ENCODE measurements at places on chromosomes 16 and 17.

DNA sequence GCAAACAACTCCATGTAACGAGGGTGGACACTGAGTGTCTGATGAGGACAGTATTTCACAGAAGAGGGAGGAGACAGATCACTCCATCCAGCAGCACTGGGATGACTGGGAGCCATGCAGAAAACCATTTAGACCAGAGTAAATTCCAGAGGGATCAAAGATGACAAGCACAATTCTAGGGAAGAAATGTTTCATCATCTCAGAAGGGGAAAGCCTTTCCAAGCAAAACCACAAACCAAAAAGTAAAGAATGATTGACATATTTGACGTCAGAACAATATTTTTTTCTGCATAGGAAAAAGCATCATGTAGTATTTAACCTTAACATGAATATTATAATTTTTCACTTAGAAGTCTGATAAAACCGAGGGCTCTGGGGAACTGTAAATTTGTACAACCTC, 4.8 kb downstream of the DNASE1 start:
- no peak overlapping the region for H3K4me3 ChIP-seq
- DNase-seq = no peak
- peaks cover 64% of the 10 kb centered on the region for H3K36me3 ChIP-seq
- H3K4me1 ChIP-seq = no peaks in the 10 kb centered on the region
- H3K27ac ChIP-seq = no peak overlapping the region

DNA sequence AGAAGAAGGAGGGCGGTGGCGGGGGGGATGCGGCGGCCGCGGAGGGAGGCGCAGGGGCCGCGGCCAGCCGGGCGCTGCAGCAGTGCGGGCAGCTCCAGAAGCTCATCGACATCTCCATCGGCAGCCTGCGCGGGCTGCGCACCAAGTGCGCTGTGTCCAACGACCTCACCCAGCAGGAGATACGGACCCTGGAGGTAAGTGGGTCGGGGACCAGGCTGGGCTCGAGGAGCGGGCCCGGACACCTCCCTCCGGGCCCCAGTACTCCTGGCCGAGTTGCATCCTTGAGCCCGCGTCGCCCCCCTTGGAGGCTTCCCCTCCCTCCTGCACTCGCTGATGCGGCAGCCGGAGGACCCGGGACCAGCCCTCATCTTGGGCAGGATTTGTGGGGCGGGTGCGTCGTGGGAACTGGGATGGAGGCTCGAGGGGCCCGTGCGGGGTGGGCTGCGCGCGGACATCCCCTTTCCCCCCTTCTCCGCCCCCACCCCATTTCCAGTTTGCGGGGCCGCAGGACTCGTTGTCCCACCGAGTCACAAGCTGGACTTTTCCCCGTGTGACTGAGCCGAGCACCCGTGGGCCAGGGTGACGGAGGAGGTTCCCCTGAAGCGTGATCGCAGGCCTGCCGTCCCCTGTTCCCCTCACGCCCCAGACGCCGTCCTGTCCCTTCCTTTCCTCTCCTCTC, 572 bp downstream of the KSR1 start:
- no peaks in the 10 kb centered on the region for H3K36me3 ChIP-seq
- H3K4me3 ChIP-seq = peak overlapping the region; percentile 72
- H3K27ac ChIP-seq = peak overlapping the region; percentile 60
- peaks cover 22% of the 10 kb centered on the region for H3K4me1 ChIP-seq
- H3K27me3 ChIP-seq = no peaks in the 10 kb centered on the region

GRCh38 chr17:70810609-70811008, 641.3 kb downstream of the KCNJ2 start:
- no peaks in the 10 kb centered on the region for H3K27me3 ChIP-seq
- H3K4me1 ChIP-seq = no peaks in the 10 kb centered on the region
- no peak overlapping the region for H3K4me3 ChIP-seq
- H3K36me3 ChIP-seq = no peaks in the 10 kb centered on the region

- DNase-seq = peak; percentile 43
- H3K4me1 ChIP-seq = peaks cover 72% of the 10 kb centered on the region
- H3K4me3 ChIP-seq = no peak overlapping the region
- H3K27me3 ChIP-seq = no peaks in the 10 kb centered on the region
Measured at GRCh38 chr17:35073183-35073790, 9.8 kb upstream of the RFFL start.

- no peak overlapping the region for H3K27ac ChIP-seq
- DNase-seq = no peak
- H3K36me3 ChIP-seq = no peaks in the 10 kb centered on the region
Measured at GRCh38 chr16:11139326-11140097, 116.5 kb downstream of the SOCS1 start.

- peaks cover 13% of the 10 kb centered on the region for H3K4me1 ChIP-seq
- peak; percentile 55 for DNase-seq
- no peak overlapping the region for H3K27ac ChIP-seq
- no peaks in the 10 kb centered on the region for H3K36me3 ChIP-seq
- H3K4me3 ChIP-seq = no peak overlapping the region
Measured at GRCh38 chr17:74354123-74354522, 7.5 kb downstream of the BTBD17 start.

DNA sequence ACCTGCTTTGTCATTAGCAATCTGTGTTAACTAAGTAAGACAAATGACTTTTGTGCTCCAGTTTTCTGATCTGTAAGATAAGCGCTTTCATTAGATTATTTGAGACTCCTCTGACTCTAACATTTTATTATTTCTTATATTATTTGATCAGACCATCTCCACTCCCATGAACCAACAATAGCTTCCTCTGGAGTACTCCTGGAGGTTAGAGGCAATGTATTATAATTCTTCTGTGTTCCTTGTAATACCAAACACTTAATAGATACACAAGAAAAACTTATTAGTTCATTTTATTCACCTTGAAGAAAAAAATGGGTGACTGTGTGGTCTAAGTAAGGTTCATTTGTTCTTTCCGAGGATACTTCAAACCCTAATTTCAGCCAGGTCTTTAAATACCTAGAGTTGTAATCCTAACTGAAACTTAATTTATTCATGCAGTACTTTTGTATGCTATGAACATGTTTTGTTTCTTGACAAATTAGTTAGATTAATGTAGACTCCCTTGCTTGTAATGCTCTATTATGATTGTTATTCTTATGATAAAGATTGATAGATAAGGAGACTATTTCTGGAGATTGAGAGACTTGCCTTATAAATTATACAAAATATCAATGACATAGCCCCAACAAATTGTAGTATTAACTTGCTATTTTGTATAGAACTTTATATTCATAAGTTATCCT, 53.9 kb downstream of the NQO1 start:
- no peaks in the 10 kb centered on the region for H3K4me1 ChIP-seq
- H3K36me3 ChIP-seq = peaks cover 6% of the 10 kb centered on the region
- no peak overlapping the region for H3K27ac ChIP-seq
- no peak overlapping the region for H3K4me3 ChIP-seq
- no peak for DNase-seq

DNA sequence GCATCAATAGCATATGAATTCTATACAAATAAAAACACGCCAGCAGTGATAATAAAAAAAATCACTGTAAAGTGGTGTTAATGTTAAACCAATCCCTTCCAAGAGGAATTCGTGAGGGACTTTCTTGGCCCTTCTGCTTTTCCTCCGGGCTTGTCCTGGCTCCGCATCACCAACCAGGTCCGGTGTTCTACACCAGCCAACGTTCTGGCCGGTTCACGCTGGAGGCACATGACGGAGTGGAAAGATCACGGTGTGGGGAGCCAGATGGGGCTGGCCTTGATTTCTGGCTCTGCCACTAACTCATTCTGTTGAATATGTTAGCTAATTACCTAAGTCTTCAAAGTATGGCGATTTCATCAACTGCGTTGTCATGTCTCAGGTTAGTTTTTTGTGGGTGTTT, 1.4 kb upstream of the KRTAP29-1 start:
- no peak overlapping the region for H3K4me3 ChIP-seq
- H3K36me3 ChIP-seq = no peaks in the 10 kb centered on the region
- no peak overlapping the region for H3K27ac ChIP-seq
- H3K27me3 ChIP-seq = no peaks in the 10 kb centered on the region
- peaks cover 32% of the 10 kb centered on the region for H3K4me1 ChIP-seq

DNA sequence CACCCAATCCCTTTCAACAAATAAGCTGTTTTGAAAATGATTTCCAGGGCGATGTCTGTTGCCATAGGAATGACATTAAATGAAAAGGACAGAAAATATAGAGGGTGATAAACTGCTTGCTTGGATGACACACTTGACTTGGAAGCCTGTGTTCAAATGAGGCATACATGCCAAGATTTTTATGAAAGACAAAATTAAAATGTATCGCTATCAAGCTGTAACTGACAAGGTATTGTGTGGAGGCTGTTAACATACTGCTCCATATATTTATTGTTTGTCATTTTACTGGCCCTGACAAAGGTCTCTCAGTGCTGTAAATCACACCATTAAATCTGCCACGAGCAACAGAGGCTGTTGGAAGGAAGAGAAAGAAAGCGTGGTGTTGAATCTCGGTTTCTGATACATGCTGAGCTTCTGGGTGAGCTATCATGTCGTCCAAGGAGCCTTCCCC, 456.2 kb upstream of the SALL1 start:
- H3K36me3 ChIP-seq = no peaks in the 10 kb centered on the region

- no peak for DNase-seq
- H3K4me3 ChIP-seq = no peak overlapping the region
- peaks cover 45% of the 10 kb centered on the region for H3K4me1 ChIP-seq
- H3K27me3 ChIP-seq = no peaks in the 10 kb centered on the region
- peaks cover 34% of the 10 kb centered on the region for H3K36me3 ChIP-seq
- H3K27ac ChIP-seq = no peak overlapping the region
Measured at GRCh38 chr16:88617268-88618031, 20.9 kb upstream of the IL17C start.

DNA sequence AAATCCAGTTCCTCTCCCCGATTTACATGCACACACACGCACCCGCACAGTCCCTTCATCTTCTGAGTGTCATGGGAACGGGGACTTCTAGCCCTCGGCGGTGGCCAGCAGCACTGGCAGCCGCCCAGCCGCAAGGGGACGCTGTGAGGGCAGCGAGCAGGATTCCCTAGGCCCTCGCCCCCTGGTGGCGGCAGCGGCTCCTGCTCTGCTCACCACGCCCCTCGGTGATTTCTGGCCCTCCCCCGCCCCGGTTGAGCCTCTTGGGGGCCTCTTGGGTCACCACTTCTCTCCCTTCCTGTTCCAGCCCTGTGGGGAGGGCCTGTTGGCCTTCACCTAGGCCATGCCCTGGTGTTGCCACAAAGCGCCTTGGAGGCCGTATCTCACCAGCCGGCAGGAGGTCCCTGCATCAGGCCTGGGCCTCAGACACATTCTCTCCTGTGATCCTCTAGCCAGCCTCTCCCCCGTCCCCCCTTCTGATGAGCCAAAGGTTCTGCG, 75.2 kb upstream of the KSR1 start:
- peaks cover 4% of the 10 kb centered on the region for H3K4me1 ChIP-seq
- H3K4me3 ChIP-seq = no peak overlapping the region
- peak; percentile 69 for DNase-seq
- H3K27me3 ChIP-seq = no peaks in the 10 kb centered on the region
- no peak overlapping the region for H3K27ac ChIP-seq

- H3K27ac ChIP-seq = no peak overlapping the region
- H3K27me3 ChIP-seq = no peaks in the 10 kb centered on the region
- H3K4me3 ChIP-seq = no peak overlapping the region
- no peak for DNase-seq
Measured at GRCh38 chr17:73621685-73622084, 22.6 kb downstream of the SDK2 start.

GRCh38 chr16:66373667-66374066, 7.2 kb downstream of the CDH5 start:
- no peak overlapping the region for H3K27ac ChIP-seq
- no peaks in the 10 kb centered on the region for H3K36me3 ChIP-seq
- H3K4me3 ChIP-seq = no peak overlapping the region
- no peak for DNase-seq
- no peaks in the 10 kb centered on the region for H3K27me3 ChIP-seq

DNA sequence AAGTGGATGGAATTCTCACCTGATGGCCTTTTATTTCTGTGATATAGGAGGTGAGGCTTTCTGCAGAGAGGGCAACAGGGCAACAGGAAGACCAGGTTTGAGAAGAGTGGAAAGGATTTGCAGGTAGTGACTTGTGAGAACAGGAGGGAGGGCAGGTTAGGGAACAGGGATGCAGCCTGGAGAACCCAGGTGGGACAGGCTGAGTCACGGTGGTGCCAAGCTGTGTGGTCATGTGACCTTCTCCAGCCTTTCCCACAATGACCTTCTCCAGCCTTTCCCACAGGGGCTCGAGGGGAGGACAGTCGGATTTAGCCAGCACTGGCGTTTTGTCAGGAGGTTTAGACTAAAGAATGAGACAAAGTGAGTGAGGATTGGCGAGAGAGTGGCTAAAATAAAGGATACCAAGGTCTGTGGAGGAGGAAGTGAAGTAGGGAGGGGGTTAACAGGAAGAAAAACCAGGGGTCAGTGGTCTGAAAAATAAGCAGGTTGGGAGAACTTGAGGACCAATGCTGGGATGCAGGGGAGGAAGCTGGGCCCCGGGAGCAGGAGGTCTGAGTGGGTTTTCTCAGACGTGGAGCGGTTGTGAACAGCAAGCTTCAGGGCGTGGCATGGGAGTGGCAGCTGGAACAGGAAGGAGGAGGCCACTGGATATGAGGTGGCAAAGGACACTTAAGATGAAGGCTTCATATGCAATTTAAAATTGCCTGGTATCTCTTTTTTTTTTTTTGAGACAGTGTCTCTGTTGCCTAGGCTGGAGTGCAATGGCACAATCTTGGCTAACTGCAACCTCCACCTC, 37.7 kb downstream of the DNAH2 start:
- no peak overlapping the region for H3K4me3 ChIP-seq
- no peak for DNase-seq
- H3K27ac ChIP-seq = no peak overlapping the region
- H3K4me1 ChIP-seq = no peaks in the 10 kb centered on the region

- no peak overlapping the region for H3K4me3 ChIP-seq
- no peak for DNase-seq
- no peaks in the 10 kb centered on the region for H3K36me3 ChIP-seq
- no peaks in the 10 kb centered on the region for H3K4me1 ChIP-seq
- H3K27me3 ChIP-seq = no peaks in the 10 kb centered on the region
Measured at GRCh38 chr17:33284022-33284421, 9.1 kb downstream of the ASIC2 start.

GRCh38 chr17:80890921-80891396, 100.7 kb upstream of the CHMP6 start:
- H3K4me1 ChIP-seq = peaks cover 50% of the 10 kb centered on the region
- H3K27ac ChIP-seq = peak overlapping the region; percentile 85
- H3K27me3 ChIP-seq = no peaks in the 10 kb centered on the region
- no peak overlapping the region for H3K4me3 ChIP-seq
- H3K36me3 ChIP-seq = peaks cover 6% of the 10 kb centered on the region

- no peak overlapping the region for H3K4me3 ChIP-seq
- no peak overlapping the region for H3K27ac ChIP-seq
- no peaks in the 10 kb centered on the region for H3K36me3 ChIP-seq
- peaks cover 16% of the 10 kb centered on the region for H3K27me3 ChIP-seq
- H3K4me1 ChIP-seq = peaks cover 15% of the 10 kb centered on the region
Measured at GRCh38 chr17:8324132-8324531, 14.1 kb downstream of the ARHGEF15 start.

- peaks cover 32% of the 10 kb centered on the region for H3K4me1 ChIP-seq
- H3K27ac ChIP-seq = no peak overlapping the region
- H3K27me3 ChIP-seq = no peaks in the 10 kb centered on the region
- H3K36me3 ChIP-seq = no peaks in the 10 kb centered on the region
- H3K4me3 ChIP-seq = no peak overlapping the region
- DNase-seq = peak; percentile 87
Measured at GRCh38 chr17:78272181-78272913, 40.9 kb downstream of the TMEM235 start.

- H3K27me3 ChIP-seq = no peaks in the 10 kb centered on the region
- H3K36me3 ChIP-seq = no peaks in the 10 kb centered on the region
- DNase-seq = no peak
- H3K27ac ChIP-seq = no peak overlapping the region
- no peaks in the 10 kb centered on the region for H3K4me1 ChIP-seq
Measured at GRCh38 chr16:49586466-49587450, 213.2 kb downstream of the C16orf78 start.

Measured in CD4-positive, alpha-beta memory T cell (primary cell).